ENCODE measurements at places on chromosomes 16 and 17.

DNA sequence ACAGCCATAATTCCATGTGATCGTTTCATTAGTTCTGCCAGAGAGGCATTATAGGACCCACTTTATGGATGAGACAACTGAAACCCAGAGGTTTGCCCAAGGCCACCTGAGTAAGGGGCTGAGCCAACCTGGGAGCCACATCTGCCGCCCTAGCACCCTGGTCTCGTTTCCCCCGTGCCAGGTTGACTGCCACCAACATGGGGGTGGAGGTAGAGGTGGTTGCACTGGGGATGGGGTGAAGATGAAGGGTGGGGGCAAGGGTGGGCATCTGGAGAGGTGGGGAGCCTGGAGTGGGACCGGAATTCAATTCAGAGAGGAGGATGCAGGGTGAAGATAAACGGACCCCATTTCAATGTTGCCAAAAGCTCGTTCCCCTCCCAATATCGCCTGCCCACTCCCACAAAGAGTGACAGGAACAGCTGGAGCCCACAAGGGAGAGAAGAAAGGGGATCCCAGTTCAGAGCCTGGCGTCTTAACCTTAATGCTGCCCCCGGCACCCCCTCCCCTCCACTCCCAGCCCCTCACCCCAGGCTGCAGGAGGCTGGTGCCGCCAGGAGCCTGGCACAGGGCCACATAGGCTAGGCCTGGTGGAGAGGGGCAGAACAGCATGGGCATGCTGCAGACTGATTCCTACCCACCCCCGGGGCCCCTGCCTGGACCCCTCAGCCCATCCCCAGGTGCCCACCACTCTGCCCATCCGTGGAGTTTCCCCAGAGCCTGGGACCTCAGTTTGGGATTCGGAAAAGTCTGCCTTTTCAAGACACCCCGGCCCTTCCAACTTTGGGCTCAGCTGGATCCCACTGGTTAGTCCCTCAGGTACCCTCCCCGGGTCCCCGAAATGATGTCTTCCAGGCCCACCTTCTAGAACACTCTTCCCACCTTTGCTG is 29.6 kb downstream of the NGFR start:
- DNase-seq = no peak

DNA sequence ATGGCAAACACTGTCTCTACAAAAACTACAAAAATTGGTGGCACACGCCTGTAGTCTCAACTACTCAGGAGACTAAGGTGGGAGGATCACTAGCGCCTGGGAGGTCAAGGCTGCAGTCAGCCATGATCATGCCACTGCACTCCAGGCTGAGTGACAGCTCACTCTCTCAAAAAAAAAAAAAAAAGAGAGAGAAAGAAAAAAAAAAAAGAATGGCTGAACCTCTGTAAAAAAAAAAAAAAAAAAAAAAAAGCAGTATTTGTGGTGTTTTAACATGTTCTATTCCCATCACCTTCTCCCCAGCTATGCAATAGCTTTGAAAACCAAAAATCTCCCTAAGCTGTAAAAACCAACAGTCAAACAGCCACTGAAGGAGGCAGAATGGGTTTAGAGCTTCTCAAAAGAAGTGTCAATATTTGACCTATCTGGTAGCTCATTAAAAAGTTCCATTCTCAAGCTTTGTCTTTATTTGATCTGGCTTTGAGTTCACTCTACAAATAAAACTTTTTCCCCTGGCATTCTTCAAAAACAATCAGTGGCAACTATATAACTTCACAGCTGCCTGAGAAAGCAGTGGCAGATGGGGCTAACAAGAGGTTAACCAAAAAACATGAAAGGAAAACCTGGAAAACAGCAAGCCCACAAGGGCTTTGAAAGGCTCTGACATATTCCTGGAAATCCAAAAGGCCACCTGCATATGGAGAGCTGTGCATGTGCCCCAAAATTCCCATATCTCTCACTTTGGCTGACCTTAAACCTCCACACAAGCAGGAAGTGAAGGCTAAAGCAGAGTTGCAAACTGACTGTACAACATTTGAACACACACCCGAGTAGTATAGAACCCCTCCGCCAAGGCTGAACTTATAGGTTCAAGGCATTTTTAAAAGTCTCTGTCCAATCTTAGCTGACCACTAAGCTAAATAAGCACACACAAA is 36.0 kb downstream of the USP32 start:
- no peak for DNase-seq

GRCh38 chr17:72063756-72064450 is 56.9 kb upstream of the SOX9 start:
- DNase-seq = no peak

DNA sequence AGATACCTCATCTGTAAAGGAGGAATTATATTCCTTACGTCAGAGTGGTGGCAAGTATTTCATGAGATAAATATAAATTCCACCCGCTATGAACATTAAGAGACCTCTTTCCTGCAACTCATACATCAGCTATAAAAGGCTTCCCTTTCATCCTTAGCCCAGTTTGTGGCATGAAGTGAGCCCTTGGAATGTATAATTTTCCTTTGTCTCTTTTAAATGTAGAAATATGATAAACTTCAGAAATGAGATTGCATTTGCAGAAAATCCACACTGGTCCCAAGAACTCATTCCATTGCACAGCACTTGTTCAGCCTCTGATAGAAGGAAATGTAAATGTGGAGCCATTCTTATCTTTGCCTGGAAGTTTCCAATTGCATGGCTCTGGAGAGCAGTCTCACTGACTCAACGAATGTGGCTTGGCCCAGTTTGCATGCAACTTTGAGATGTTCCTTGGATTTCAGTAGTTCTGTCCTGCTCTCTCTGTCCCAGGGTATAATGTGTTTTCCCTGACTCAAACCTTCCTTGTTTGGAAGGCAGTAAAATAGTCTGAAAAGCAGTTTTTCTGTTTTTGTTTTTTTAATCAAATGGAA is 746.4 kb downstream of the CDH11 start:
- no peak for DNase-seq

GRCh38 chr16:13856398-13856797 is 63.6 kb upstream of the ERCC4 start:
- DNase-seq = no peak

GRCh38 chr17:77675411-77675810 is 283.1 kb upstream of the TNRC6C start:
- no peak for DNase-seq

DNA sequence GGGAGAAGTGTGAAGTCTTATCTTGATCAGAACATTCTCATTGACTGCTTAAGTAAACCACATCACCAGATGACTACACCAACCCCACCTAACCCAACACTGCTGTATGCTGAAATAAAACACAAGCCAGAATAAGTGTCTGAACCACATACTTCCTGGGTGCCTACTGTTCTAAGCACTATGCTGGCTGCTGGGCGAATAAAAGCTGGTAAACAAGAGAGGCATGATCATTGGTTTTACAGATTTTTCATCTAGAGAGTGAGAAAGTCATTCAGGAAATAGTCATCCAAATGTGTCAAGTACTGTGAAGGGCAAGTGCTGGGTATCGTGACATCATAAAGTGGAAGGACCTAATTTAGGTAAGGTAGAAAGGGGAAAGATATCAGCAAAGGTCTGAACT is 199.0 kb upstream of the SOX9 start:
- DNase-seq = no peak

DNA sequence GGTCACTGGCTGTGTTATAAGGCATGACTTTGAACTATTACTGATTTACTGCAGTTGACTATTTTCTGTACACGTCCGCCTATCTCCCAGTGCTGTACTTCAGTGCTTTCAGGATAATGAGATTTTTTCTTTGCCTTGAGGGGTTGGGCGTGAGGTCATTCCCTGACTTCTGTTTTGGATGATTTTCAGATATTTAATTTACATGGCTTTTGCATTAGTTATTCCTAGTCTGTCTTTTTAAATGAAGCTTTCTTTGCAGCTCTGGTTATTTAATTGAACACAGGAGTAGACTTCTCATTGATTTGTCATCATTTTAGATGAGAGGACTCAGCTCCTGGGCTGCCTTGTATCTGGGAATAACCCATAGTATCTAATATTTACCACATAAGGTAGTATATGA is 23.7 kb downstream of the WIPF2 start:
- no peak for DNase-seq

DNA sequence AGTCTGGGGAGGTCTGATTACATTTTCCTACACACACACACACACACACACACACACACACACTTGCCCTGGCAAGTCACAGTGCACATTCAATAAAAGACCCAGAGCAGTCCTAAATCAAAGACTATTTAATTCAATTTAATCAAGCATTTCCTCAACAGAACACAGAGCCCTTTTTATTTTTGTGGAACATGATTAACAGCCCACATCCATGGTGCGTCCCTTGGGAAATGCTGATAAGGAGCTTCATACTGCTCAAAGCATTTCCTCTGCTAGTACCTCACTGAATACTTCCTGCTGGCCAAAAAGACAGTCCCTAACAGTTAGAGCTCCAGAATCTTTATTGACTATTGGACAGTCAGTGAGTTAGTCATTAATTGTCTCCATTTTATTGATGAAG is 43.1 kb upstream of the MYH10 start:
- no peak for DNase-seq

DNA sequence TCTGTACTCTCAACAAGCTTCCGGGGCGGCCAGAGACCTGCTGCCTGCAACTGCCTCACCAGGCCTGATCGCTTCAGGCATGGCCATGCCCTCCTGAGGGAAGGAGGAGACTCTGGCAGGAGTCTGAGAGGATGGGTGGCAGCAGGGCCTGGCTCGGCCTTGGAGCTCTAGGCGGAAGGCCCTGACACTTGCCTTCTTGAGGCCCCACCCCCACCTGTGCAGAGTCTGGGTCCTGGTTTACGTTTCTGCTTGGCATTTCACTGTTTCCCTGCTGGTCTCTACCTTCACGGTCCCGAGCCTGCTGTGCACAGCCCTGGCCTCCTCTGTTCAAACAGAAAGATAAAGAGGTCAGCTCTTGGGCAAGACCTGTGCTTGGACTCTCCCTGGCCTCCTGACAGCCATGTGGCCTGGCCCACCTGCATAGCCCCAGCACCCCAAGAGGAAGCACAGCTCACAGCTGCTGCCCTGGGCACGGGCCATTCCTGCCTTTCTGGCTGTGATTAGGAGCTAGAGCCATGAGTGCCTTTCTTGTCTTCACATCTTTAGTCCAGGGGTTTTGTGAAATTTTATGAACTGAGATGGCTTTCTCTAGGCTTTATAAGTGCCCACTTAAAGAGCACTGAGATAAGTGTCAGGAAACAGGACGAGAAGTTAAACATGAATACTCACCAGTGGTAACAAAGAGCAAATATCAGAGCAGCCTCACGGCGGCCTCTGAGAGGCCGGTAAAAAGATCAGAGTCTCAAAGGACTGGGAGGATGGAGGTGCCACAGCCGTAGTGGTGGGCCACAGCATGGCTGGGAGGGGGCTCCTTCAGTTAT is 25.6 kb upstream of the MTSS2 start:
- DNase-seq = no peak

GRCh38 chr17:29590411-29591145 is 1.1 kb upstream of the GIT1 start:
- DNase-seq = peak; percentile 18

DNA sequence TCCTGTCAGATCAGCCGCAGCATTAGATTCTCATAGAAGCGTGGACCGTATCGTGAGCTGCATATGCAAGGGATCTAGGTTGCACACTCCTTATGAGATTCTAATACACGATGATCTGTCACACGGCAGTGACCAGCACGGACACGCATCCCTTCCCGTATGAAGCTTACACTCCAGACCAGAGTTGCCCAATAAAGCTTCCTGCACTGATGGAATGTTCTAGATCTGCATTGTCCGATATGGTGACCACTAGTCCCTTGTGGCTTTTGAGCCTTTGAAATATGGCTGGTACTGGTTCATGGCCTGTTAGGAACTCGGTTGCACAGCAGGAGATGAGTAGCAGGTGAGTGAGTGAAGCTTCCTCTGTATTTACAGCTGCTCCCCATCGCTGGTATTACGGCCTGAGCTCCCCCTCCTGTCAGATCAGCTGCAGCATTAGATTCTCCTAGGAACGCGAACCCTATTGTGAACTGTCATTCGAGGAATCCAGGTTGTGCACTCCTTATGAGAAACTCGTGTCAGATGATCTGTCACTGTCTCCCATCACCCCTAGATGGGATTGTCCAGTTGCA is 49.8 kb upstream of the ZCCHC14 start:
- DNase-seq = no peak

GRCh38 chr16:57141822-57142631 is 43.8 kb downstream of the PSME3IP1 start:
- no peak for DNase-seq

DNA sequence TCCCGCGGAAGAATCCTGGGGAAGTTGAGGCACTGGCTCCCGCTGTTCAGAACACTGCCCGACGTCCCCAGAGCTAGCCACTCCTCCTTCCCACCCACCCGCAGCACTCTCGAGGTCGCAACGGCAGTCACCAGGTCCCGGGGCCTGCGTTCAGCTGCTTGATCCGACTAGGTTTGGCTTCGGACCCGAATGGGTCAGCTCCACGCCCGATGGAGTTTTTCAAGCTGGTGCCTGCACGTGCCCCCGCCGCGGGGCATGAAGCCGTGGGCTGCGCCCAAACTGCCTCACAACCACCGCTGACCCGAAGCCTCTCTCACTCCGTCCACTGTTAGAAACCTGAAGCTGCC is 12.4 kb upstream of the ODF4 start:
- no peak for DNase-seq

DNA sequence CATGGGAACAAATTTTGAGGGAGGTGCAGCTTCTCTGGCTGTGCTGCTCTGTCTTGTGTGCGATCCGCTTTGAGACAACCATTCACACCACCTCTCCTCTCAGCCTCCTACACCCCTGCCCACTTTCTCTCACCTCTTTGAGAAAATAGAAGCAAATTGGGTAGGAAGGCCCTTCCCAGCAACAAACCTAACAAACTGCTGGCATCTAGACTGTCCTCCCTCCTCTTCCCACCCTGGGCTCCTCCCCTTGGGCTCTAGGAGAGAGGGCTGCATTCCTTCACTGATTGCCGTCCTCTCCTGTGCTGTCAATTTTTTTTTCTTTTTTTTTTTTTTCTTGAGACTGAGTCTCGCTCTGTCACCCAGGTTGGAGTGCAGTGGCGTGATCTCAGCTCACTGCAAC is 13.5 kb downstream of the CDIPT start:
- no peak for DNase-seq

DNA sequence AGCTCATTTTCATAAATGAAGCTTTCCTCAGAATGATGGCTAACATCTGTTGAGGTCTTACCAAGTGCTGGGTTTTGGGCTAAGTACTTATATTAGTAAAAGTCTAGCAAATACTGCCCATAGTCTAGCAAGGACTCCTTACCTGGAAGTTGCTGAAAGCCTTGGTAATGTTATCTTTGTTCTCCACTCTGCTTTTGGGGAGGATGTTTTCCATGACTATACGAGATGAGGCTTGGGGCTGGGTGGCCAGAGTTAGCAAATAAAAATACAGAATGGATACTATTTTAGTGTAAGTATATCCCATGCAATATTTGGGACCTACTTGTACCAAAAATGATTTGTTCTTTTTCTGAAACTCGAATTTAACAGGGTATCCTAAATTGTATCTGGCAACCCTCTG is 7.7 kb downstream of the CCL18 start:
- DNase-seq = no peak

GRCh38 chr16:23907457-23907902 is 71.7 kb downstream of the PRKCB start:
- DNase-seq = no peak
